ENCODE measurements at places on chromosomes 5 and 9.

DNA sequence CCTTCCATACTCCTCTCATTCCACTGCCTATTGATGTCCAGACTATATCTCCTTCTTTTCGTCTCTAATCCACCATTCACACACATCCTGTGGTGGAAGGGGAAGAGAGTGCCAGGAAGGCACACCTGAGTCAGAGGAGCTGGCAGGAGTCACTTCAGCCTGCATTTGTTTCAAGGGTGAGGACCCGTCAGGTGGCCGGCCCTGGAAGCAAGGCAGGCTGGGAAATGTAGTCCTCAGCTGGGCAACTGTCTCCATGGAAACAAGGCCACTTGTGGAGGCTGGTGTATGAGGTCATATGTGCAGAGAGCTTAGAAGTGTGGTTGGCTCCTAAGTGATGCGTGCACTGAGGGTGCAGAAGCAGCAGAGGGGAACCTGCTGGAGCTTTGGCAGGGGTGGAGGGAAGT, 278.4 kb downstream of the NSG2 start:
- DNase-seq = no peak

DNA sequence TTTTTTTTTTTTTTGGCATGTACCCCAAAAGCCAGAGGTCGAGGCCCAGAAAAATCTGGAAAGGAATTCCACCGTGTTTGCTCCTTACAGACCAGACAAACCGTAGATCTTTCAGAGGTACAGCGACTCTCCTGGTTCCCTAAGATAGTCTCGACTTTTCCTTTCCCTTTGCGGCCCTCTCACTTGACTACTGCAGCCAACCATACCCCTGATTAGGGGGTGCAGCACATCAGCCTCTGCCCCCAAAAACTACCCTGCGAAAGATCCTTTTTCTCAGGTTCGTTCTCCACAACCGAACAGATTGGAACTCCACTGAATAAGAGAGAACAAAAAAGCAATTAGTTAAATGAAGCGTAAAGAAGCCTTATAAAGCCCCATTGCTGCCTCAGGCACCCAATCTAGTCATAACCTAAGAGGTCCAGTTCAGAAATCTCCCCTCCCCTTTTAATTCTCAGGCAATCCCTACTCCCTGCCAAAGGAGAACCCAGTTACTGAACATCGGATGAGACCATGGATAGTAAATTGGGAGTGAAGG, 379 bp upstream of the TICAM2 start:
- DNase-seq = no peak

GRCh38 chr9:126700903-126701812, 87.4 kb downstream of the LMX1B start:
- DNase-seq = no peak

- no peak for DNase-seq
Measured at GRCh38 chr5:138538943-138539627, 4.0 kb downstream of the ETF1 start.

DNA sequence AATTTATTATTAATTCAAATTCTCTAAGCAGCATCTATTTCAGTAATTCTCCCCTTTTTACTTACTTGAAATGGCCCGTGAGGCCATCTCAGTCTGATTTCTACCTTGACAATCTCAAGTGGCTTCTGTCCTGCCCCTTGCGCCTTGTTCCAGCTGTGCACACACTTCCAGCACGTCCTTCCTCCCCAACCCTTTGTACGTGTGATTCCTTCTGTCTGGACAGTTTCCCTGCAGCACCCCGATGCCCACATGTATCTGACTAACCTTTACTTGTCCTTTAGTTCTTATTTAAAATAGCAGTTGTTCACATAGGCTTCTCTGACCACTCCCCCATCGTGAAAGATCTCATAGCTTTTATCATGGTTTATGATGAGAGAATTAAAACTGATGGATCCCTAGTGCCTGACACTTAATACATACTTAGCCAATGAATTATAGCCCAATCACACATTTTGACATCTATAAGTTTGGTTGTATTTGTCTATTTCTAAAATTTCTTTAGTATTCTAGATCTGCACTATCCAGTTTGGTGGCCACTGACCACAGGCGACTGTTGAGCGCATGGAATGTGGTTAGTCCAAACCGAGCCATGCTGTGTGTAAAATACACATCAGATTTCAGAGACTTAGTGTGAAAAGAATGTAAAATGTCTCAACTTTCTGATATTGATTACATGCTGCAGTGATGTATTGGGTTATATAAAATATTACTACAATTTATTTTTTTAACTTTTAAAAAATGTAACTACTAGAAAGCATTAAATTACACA, 14.3 kb downstream of the ZBTB34 start:
- DNase-seq = no peak

All from stimulated activated naive CD8-positive, alpha-beta T cell treated with anti-CD3 and anti-CD28 coated beads, Interleukin-15, Interleukin-2, amounts not matched to agents 100 U/mL and 50 U/mL, for 24 hours (primary cell).